GM23248 (cell line): ENCODE measurements at places on chromosomes 5 and 9. TPM values are rescaled to one million over a fixed set of nuclear protein-coding genes. Genes with fewer than 3 reads are reported as not detected.
A peak's percentile ranks its signal among the peaks of the same experiment; 100 is the strongest.

DNA sequence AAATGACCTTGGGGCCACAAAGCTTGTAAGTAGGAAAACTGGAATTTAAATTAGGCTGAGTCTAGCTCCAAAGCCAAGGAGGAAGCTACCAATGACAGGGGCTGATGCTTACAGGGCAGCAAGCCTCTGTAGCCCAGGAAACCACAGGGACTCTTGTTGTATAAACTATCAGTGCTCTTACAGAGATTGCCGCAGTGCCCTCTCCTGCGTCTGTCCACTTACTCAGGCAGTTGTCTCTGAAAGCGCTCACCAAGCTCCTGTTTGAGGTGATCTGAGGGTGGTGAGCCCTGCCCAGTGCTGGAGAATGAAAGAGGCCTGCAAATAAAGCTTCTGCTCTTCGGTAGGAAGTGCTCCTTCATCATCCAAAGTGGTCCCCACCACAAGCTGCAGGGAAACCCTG is 498.8 kb downstream of the ARHGEF28 start:
- no peaks in the 10 kb centered on the region for H3K36me3 ChIP-seq
- H3K27ac ChIP-seq, result no peak overlapping the region
- no peak for DNase-seq
- H3K27me3 ChIP-seq, result no peaks in the 10 kb centered on the region

- no peak overlapping the region for H3K4me3 ChIP-seq
- H3K27me3 ChIP-seq, result no peaks in the 10 kb centered on the region
- H3K27ac ChIP-seq, result no peak overlapping the region
- H3K4me1 ChIP-seq, result no peaks in the 10 kb centered on the region
- peaks cover 34% of the 10 kb centered on the region for H3K36me3 ChIP-seq
- peak; percentile 3 for DNase-seq
These were observed 62.4 kb downstream of the PJA2 start for GRCh38 chr5:109347252-109347888.

GRCh38 chr5:81234801-81235200 is 1.7 kb downstream of the CKMT2 start:
- no peaks in the 10 kb centered on the region for H3K27me3 ChIP-seq
- H3K4me1 ChIP-seq, result no peaks in the 10 kb centered on the region
- no peak overlapping the region for H3K27ac ChIP-seq
- no peak for DNase-seq

- H3K36me3 ChIP-seq, result no peaks in the 10 kb centered on the region
- H3K4me1 ChIP-seq, result no peaks in the 10 kb centered on the region
- H3K27me3 ChIP-seq, result peaks cover 34% of the 10 kb centered on the region
- no peak overlapping the region for H3K4me3 ChIP-seq
These were observed 178.2 kb upstream of the GDNF start for GRCh38 chr5:38018016-38018415.

DNA sequence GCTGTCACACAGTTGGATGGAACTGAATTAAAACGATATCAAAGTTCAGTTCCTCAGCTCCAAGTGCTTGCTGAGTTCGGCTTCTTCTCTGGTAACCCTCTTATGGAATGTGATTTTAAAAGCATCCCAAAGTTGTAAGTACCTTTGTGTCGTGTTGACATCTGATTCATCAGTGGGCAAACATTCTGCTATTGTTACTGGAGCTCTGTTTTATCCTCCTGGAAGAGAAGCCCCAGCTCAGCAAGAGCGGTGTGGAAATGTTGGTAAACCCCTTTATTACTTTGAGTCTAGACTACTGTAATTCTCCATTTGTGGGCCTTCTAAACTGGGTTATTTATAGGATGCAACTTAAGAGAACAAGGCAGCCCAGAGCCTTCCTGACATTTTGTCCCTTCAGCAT is 699.3 kb upstream of the WWC1 start:
- H3K27me3 ChIP-seq, result no peaks in the 10 kb centered on the region
- no peak overlapping the region for H3K27ac ChIP-seq
- DNase-seq, result no peak
- no peaks in the 10 kb centered on the region; the same call in 1 of the 2 replicates for H3K4me1 ChIP-seq

DNA sequence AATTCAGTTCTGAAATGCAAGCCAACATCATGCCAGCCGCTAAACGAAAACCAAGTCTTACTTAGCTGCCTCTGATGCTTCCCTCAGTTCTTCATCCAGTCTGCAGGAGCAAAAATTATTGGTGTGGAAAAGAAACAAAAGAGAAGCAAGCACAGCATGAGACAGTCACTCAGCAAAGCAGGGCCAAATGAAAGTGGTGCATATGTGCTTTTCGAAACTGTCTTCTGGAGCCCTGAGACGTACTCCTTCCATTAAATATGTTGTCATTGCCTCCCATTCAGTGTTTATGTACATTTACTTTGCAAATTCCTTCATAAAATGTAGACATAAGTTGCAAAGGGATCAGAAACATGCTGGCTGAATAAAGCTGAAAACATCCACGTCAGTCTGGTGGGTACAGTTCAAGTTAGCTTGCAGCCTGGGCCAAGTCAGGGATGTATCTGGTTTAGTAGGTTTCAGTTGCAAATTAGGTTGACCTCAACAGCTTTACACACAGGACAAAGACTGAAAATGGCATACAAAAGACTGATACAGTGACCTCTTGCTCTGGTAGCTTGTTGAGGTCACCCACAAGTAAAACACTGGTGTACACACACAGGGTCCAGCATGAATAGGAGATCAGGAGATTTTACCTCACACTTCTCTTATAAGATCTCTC is 139.7 kb upstream of the PCA3 start:
- no peak overlapping the region for H3K4me3 ChIP-seq
- no peaks in the 10 kb centered on the region for H3K27me3 ChIP-seq
- H3K4me1 ChIP-seq, result peaks cover 12% of the 10 kb centered on the region
- no peak for DNase-seq

GRCh38 chr9:137719194-137719593 is 100.4 kb downstream of the EHMT1 start:
- H3K27ac ChIP-seq, result no peak overlapping the region
- H3K36me3 ChIP-seq, result peaks cover 9% of the 10 kb centered on the region; the same call in 1 of the 2 replicates
- no peaks in the 10 kb centered on the region for H3K27me3 ChIP-seq
- H3K4me3 ChIP-seq, result no peak overlapping the region
- H3K4me1 ChIP-seq, result peaks cover 4% of the 10 kb centered on the region

Gene ELAVL2
- not detected in 2 replicates for total RNA-seq
